ENCODE measurements at places on chromosomes 4 and X.
A peak's percentile ranks its signal among the peaks of the same experiment; 100 is the strongest.

DNA sequence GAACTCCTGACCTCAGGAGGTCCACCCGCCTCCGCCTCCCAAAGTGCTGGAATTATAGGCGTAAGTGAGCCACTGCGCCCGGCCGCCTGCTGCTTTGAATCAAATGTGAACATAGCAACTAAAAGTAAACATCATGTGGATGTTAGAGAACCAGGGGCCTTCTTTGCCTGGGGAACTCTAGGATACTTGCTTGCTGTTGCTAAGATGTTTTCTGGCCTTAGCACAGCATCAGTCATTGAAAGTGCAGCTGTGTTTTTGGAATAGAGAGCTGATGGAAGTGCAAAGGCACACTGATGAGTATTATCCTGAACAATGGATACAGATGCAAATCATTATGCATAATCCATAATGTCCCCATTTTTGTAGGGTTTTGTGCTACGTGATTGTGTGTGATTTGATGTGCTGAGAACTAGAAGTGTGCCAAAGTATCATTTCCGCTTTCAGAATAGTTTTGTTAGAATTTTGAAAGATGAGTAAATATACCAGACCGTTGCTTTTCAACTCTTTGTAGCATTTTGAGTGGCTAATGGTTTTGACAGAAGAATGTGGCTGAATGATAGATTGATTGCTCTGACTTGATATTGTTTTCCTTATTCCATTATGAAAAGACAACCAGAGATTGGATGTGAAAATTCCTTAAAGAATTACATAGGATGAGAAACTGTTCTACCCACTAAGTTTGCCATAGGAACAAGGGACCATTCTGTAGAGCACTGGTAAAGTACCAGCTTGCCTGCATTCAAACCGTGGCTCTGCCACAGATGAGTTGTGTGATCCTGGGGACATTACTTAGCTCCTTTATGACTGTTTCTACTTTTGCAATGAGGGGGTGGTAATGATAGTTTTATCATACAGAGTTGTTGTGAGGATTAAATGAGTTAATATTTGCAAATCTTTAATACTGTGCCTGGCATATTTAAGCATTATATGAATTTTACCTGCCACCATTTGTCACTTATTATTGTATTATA is 74.7 kb downstream of the REPS2 start:
- DNase-seq: no peak

- no peak for DNase-seq
These were observed 62.0 kb downstream of the HTRA3 start for GRCh38 chr4:8331575-8331955.

DNA sequence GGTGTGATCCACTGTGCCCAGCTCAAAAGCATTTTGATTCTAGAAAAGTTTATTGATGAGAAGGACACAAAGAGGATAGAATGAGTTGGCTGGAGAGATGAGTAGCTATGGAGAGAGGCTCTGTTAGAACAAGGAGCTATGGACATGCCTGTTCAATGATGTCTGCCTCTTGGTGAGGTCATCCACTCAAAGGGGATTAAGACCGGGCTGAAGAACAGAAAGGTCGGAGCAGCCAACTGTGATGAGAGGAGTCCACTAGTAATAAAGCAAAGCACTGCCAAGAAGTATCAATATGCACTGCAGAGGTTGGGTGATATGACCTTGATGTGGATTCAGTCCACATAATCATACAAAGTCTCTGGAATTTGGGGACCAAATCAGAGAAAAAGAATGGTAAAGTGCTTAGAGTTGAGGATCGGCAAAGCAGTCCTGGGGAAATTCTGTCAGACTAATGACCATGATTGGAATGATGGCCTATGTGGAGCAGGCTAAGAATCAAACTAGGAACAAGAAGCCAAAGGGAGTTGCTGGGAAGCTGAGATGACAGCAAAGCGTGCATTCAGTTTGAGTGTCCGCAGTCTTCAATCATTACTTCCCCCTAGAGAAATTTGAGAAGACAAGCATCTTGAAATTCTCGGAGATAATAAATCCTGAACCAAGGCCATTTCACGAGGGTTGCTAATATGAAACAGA is 55.7 kb upstream of the MMAA start:
- no peak for DNase-seq

DNA sequence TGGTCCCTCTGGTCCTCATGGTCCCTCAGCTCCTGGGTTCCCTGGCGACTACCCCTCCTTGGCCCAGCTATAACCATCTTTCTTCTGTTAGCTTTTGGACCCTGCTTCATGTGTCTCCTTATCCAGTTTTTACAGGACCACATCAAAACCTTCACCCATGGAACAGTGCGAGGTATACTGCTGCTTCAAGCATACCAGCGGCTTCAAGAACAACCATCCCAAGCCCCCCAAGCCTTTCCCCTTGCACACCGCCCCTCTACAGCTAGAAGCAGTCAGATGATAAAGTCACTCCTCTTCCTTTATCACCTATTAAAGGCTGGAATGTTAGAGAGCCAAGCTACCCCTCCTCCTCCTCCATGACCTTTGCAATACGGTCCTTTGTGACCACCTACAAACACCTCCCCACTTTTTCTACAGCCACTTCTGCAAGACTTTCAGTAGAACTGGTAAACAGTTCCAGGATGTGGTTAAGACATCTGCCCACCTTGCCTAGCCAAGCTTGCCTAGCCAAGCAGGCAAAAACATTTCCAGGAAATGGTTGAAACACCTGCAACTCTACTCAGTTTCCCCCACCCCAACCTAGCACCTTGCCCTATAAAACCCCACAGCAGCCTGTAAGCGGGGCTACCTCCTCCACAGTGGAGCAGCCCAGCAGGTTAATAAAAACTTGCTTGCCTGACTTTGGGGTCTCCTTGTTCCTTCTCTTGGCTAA is 125.7 kb downstream of the ZC4H2 start:
- DNase-seq: no peak

DNA sequence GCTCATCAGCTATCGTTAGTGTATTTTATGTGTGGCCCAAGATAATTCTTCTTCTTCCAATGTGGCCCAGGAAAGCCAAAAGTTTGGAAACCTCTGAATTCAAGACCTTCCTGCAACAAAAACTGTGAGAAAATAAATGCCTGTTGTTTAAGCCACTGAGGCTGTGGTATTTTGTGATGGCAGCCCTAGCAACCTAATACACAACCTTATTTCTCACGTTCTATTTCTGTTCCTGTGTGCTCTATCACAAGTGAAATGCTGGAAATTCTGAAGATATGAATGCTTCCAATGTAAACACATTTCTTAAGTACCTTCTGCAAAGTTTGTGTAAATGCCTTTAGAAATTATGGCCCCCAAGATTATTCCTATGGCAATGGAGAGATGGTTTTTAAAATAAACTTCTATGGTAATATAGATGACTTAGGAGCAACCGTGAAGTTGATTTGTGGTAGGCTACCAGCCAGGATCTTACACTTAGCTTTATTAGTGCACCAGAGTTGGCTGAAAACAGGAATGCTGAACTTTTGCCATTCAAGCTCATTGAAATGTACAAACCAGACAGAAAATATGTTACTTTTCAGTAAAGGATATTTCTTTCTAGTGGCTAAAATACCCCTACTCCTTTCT is 148.0 kb downstream of the USP46 start:
- DNase-seq: no peak

GRCh38 chr4:6466756-6467381 is 5.5 kb downstream of the PPP2R2C start:
- no peak for DNase-seq

DNA sequence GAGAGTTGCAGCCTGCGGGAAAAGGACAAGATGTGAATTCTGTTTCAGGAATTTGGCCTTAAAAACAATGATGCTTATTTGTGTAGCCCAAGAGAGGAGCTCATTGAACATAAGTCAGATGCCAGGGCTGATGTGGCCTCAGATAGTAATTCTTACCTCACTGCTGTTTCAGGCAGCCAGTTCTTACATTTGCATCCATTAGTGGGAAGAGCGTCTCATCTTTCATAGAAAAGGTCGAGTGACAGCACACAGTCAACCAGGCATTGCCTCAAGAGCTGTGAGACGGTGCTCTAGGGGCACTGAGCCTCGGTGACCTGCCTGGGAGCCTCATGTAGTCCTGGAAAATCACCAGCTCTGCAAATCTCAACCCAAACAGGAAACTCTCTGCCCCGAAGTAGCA is 174.9 kb upstream of the FRG1 start:
- no peak for DNase-seq

- DNase-seq: no peak
These were observed 204.5 kb upstream of the PSAPL1 start for GRCh38 chr4:7638984-7639789.

GRCh38 chr4:7207628-7208231 is 15.4 kb downstream of the SORCS2 start:
- no peak for DNase-seq

GRCh38 chrX:16851827-16852226 is 18.3 kb downstream of the RBBP7 start:
- DNase-seq: no peak

DNA sequence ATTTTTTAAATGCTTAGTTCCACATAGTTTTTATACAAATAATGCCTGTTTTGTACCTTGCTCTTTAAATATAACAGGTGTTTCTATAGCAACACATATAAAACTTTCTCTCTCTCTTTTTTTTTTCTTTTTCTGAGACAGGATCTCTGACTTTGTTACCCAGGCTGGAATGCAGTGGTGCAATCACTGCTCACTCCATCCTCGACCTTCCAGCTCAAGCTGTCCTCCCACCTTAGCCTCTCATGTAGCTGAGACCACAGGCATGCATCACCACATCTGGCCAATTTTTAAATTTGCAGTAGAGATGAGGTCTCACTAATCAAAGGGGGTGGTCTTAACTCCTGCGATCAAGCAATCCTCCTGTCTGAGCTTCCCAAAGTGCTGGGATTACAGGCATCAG is 18.3 kb upstream of the SULT1E1 start:
- DNase-seq: no peak

DNA sequence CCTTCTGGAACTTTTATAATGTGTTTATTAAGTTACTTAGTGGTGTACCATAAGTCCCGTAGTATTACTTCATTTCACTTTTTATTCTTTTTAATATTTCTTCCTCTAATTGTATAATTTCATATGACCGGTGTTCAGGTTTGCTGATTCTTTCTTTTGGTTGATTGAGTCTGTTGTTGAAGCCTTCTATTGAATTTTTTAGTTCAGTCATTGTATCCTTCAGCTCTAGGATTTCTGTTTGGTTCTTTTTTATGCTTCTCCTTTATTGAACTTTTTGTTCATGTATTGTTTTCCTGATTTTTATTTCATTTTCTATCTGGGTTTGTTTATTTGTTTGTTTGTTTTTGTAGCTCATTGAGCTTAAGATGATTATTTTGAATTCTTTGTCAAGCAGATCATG is 8.8 kb downstream of the CEP44 start:
- no peak for DNase-seq

GRCh38 chrX:119482481-119483480 is 14.5 kb downstream of the SLC25A5 start:
- DNase-seq: peak; percentile 64
